Right lung (tissue), 10 donors: ENCODE measurements at places on chromosomes 13 and 19. TPM values are rescaled to one million over a fixed set of nuclear protein-coding genes. Genes with fewer than 3 reads are reported as not detected.

- DNase-seq = no peak
These were observed 164.5 kb downstream of the URI1 start for GRCh38 chr19:30106417-30107095.

GRCh38 chr19:2087621-2088100, 8.5 kb downstream of the MOB3A start:
- no peak for DNase-seq

GRCh38 chr13:23628250-23628649, 58.0 kb downstream of the TNFRSF19 start:
- DNase-seq = no peak

- no peak for DNase-seq
These were observed 187.0 kb upstream of the KL start for GRCh38 chr13:32829269-32829668.

DNA sequence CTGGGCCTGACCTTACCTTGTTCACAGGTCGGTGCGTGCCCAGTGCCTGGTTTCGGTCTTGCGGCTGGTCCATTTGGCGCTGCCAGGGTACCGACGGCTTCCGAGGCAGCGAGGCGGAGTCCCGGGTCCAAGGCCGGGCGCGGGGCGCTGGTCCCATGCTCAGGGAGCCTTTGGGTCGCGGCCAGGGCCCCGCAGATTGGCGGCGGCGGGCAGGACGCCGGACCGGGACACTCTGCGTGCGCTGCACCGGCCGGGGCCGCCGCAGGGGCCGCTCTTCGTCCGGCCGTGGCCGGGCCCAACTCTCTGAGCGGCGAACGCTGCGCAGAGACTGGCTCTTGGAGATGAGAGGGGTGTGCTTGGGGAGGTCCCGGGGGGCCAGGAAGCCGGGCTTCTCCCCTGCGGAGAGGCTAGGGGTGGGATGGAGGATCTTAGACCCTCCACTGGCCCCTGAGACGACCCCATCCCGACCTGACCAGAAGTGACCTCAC, 3.4 kb upstream of the WIZ start:
- no peak for DNase-seq

Gene IGLON5
- polyA plus RNA-seq = 0.63 TPM

- no peak for DNase-seq
These were observed 7.0 kb upstream of the EVI5L start for GRCh38 chr19:7822910-7823515.

Gene FFAR3
- not detected for polyA plus RNA-seq

GRCh38 chr13:84609716-84610115, 727.4 kb upstream of the SLITRK1 start:
- no peak for DNase-seq

- DNase-seq = no peak
These were observed 423 bp downstream of the KLK8 start for GRCh38 chr19:51000981-51001380.

Gene SOHLH2
- polyA plus RNA-seq = 4.7 TPM

DNA sequence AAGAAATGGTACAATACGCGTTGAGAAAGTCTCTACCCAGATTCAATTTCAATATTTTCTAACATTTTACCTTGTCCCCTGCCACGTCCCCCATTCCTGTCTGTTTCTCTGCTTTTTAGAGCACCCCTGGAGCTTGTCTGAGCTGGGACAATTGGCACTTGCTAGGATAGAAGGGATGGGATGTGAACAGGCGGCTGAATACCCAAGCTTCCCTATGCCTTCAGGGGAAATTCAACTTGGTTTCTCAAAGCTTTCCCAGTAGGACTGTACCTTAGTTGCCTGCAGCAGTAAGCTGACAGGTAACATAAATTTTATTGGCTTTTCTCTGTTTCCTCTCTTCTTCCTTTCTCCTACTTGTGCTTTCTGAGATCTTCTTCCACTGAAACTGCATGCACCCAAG, 1663.3 kb downstream of the EFNB2 start:
- DNase-seq = no peak

- no peak for DNase-seq
These were observed 4.9 kb upstream of the LYPD3 start for GRCh38 chr19:43470288-43470687.

Gene HCST
- polyA plus RNA-seq = 7.9 TPM

GRCh38 chr13:97710797-97711196, 242.7 kb upstream of the IPO5 start:
- no peak for DNase-seq

Gene GRK1
- 3.0 TPM for polyA plus RNA-seq

- DNase-seq = no peak
These were observed 42.3 kb downstream of the RFX2 start for GRCh38 chr19:6067975-6068374.

DNA sequence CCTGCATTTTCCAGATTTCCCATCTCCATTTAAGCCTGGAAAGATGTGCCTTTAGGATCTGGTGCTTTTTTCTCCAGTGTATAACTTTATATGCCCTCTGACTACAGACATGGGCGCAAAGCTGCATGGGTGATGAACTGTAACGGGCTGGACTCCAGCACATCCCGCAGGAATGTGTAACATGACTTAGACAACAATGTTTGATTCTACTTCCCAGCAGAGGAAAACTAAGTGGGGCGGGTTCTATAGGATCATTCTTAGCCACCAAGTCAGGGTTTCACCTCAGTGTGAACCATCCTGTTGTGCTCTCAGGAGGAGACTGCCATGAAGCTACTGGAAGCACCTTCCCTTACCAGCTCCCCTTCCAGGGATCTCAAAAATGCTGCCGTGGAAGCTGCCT, 93.2 kb upstream of the SERP2 start:
- DNase-seq = no peak

DNA sequence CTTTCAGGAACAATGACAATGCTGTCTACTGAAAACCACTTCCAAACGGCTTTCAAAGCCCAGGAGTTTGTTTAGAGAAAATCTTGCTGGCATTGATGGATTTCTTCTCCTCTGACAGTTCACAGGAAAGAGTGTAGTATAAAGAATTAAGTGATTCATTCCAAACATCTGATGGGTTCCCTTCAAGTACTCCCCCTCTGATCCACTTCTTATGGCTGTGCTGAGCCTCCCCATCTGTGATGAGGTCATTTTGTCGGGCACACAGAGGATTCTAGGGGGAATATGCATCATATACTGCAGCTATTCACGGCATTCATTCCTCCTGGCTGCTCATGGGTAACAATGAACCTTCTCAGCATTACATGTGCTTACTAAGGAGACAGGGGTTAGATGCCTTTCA, 107.9 kb downstream of the RGCC start:
- DNase-seq = no peak

DNA sequence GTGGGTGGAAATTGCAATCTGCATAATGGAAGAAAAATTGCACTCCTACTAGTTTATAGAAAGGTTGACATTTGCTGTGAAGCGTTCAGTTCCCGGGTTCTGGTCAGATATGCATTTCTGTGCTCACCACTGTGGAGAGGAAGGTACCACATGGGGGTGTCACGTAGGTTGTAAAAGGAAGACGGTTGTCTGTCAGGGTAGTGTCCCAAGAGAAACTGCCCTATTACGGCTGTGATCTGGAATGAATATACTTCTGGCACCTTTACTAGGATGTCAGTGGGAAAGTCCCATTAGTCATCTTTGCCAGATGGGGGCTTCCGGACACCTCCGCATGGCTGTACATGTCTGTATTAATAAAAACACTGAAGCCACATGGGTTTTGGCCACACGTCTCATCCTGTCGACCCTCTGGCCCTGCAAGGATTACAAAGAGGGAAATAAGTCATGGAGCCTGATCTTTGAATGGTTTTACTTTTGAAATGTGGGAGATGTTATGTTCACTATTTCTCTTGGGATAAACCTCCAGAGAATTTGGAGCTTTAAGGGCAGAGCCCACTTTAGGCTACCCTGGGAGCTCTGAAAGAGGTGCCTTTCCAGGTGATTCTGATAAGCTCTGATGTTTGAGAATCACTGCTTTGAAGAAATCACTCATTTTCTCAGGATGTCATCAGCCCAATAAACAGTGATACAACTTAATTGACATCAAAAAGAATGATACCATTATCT, 133.9 kb downstream of the AKAP11 start:
- no peak for DNase-seq

DNA sequence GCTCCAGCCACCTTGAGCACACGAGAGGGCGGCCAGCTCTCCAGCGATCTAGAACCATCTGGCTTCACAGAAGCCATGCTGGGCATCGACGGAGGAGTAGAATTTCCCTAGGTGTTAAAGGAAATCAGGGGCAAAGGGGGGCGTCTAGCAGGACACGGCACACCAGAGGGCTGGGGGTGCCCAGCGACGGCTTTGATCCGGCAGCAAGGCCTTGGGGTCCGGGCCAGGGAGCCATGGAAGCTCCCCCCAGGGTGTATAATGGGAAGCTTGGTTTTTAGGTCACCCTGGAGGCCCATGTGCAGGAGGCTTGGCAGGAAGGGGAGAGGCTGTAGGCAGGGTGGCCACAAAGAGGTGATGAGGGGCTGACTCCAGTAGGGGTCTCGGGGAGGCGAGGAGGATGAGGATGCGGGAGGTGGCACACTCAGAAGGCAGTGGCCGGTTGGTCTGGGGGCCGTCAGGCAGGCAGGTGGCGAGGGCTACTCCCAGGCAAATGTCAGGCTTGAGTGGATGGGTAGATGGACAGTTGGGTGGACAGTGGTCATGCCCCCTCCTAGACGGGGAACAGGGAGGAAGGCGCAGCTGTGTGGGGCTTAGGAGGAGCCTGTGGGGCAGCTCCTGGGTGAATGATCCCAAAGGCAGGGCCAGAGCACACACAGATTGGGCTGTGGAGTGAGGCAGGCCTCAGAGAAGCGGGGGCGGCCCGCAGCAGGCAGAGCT, 5.6 kb downstream of the KMT5C start:
- no peak for DNase-seq

- no peak for DNase-seq
These were observed 18.1 kb upstream of the ZFP82 start for GRCh38 chr19:36436531-36436930.

DNA sequence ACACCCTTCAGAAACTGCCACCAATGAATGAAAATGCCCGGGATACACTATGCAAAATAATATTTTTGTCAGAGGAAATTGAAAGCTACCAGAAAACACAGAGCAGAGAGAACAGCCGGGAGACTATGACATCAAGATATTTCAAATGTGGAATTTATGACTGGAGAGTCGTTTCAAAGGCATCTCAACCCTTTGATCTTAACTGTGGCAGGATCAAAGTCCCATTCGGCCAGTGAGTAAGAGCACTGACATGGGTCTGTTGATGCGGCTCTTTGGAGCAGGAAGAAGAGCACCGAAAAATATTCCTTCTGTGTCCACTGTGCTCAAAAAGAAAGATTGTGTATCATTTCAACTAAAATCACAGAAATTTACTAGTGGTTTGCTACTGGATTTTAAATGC, 201.9 kb downstream of the RFC3 start:
- no peak for DNase-seq

- no peak for DNase-seq
These were observed 4.3 kb upstream of the RNASEH2B start for GRCh38 chr13:50905256-50905655.

Gene ZBTB32
- 0.29 TPM for polyA plus RNA-seq

Gene ZNF581
- polyA plus RNA-seq = 31.4 TPM

Gene NPHS1
- polyA plus RNA-seq = 0.50 TPM

DNA sequence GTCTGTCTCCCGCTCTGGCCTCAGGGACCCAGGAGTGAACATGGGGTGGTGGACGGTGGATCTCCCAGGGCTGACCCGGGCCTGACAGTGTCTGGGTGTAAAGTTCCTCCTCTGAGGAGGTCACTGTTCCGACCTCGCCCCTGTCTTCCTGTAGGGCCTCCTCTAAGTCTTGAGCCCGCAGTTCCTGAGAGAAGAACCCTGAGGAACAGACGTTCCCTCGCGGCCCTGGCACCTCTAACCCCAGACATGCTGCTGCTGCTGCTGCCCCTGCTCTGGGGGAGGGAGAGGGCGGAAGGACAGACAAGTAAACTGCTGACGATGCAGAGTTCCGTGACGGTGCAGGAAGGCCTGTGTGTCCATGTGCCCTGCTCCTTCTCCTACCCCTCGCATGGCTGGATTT, at the start of gene SIGLEC9:
Gene SIGLEC9 (plus strand): TSS at position 178 of the 400 bp plus-strand sequence. CDS start 69 bp downstream, at position 247.
- no peak for DNase-seq

DNA sequence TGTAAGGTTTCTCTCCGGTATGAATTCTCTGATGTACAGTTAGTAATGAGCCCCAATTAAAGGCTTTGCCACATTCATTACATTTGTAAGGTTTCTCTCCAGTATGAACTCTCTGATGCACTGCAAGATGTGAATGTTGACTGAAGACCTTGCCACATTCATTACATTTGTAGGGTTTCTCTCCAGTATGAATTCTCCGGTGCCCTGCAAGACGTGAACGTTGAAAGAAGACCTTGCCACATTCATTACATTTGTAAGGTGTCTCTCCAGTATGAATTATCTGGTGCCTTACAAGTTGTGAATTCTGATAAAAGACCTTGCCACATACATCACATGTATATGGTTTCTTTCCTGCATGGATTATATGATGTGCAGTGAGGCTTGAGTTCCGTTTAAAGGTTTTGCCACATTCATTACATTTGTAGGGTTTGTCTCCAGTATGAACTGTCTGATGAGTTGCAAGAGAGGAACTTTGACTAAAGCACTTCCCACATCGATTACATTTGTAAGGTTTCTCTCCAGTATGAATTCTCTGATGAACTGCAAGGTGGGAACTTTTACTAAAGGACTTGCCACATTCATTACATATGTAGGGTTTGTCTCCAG, 17.7 kb upstream of the ZNF432 start:
- DNase-seq = no peak

DNA sequence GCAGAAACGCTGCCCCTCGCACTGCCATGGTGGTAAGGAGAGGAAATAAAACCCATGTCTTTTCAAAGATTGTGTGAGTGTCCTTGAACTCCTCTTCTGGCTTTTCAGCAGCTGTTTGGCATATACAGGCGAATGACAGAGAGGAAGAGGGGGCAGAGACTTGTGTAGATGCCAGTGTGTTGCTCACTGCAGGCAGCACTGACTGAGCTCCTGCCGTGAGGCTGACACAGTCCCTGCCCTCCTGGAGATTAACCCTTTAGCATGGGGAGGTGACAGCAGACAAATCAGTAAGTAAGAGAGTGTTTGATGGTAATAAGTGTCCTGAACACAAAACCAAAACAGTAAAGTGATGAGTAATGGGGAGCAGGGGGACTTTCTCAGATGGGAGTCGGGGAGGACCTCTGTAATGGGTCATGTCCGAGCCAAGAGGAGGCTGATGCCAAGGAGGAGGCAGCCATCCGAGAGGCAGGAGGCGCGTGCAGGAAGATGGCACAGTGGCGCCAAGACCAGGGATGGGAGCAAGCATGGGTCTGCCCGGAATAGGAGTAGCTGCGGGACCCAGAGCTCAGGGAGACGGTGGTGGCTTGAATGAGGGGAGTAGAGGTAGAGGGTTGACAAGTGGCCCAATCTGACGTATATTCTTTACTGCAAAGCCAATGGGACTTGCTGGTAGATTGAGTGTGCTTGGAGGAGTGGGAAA, 182.2 kb downstream of the FOXO1 start:
- no peak for DNase-seq

GRCh38 chr19:33781415-33781935, 15.2 kb upstream of the KCTD15 start:
- no peak for DNase-seq

Gene IGFL2
- polyA plus RNA-seq = 0.58 TPM

Gene CATSPERD
- polyA plus RNA-seq = not detected

- no peak for DNase-seq
These were observed 5.6 kb downstream of the TCF3 start for GRCh38 chr19:1646659-1647453.

Gene KCNN1
- 1.5 TPM for polyA plus RNA-seq
